ENCODE measurements at places on chromosomes 4 and X.

- DNase-seq: peak; percentile 3
Observed at GRCh38 chr4:22667332-22667940, 25.3 kb upstream of the GBA3 start.

DNA sequence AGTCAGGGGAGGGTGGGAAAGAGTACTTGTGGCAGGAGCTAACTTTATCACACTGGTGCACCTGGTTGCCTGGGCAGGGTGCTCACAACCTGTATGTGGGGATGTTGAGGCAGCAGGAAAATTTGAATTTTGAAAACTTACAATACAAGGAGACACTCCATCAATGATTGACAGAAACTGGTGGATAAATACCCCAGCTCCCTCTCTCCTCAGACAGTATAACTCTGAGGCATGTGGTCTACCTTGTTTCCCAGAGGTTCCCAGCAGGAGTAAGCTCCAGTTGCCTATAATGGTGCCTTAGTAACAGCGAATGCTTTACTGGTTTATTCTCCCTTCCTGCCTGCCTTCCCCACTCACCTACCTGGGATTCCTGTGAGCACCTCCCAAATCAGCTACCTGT is 111.7 kb upstream of the PRPS2 start:
- no peak for DNase-seq

DNA sequence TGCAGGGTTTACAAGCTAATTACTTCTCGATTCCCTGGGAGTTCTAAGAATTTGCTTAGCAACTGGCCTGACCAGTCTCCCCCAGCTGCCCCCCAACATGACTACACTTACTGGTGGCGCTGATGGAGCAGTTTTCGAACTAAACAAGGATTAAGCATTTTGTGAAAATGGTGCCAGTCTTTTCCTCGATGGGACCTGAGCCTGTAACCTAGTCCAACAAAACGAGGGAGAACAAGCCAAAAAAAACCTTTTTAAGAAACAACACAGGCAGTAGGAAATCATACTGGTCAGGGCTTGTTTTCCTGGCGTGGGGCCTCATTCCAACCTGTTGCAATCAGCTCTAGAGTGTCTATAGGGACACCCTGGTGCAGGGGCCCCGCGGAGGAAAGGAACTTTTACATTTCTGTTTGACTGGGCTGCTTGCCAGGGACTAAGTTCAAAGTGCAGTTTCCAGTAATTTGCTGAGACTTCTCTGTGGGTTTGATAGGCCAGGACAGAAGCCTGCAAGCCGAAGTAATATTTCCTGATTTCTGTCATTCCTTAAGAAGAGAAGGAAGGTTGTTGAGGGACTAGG is 158.7 kb downstream of the SPRY1 start:
- peak; percentile 97 for DNase-seq

GRCh38 chrX:102892103-102892502 is 45.0 kb upstream of the RAB40AL start:
- no peak for DNase-seq

- DNase-seq: no peak
Observed at GRCh38 chr4:40055511-40055862, 1.2 kb upstream of the N4BP2 start.

DNA sequence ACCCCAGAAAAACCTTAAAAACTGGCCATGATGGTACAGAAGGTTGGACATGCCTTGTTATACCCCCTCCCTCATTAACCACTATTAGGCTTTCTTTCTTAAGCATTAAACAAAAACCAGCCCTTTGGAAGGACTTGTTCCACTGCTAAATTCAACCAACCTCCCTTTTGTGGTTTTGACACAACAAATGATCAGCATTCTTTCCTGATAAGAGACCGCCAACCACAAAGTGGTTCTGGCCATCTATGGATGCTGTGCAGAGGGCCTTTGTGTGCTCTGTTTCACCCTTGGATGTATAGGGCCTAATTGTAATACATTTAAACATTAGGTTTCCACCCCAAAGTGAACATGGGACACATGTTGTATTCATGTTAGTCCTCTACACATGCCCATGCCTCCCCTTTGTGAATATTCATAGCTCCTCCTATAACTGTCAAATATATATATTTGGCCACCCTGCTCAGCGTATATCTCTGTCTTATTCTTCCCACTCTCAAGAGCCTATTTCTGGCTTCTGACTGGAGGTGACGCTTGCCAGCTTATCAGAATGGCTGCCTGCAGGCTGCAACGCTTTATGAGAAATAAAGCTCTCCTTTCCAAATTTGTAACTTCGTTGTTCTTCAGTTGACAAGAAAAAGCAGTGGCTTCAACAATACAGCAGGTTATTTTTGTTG is 126.6 kb downstream of the NPNT start:
- DNase-seq: peak; percentile 54

DNA sequence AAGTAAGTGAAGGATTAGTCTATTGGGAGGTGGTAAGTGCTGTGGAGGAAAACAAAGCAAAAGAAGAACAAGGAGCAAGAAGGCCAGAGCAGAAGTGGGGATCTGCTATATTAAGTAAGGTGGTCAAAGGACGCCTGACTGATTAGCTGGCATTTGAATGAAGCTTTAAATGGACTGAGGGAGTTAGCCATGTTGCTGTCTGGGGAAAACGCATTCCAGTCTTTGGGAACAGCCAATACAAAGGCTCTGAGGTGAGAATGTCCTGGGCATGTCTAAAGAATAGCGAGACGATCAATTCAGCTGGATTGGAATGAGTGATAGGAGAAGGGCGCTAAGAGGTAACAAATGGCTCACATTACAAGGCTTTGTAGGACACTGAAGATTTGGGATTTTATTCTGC is 48.5 kb upstream of the ATOH1 start:
- no peak for DNase-seq

GRCh38 chr4:74335341-74336021 is 27.2 kb downstream of the EPGN start:
- no peak for DNase-seq

GRCh38 chrX:50003927-50004326 is 81.5 kb downstream of the CLCN5 start:
- no peak for DNase-seq

DNA sequence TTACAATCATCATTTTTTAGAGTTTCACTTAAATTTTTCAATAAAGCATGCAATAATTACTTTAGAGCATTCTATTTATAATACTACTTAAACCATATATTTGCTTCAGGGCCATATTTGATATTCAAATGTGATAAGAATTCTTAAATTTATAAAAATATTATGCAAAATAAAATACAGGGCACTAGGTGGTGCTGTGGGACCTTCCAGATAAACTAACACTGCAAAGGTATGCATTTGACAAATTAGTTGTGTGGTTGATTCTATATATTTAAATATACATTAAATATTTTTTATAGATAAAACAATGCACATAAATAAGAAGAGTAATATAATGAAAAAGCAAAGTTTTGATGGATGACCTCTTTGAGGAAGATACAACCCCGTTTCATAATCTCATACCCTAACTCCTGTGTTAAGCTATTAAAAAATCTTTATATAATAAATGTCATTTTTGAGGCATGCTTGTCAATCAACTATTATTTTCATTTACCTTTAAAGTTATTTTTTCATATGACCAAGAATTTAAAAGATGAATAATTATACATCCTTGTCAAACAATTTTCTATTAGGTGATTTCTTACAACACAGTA is 128.4 kb downstream of the REELD1 start:
- peak; percentile 75 for DNase-seq

DNA sequence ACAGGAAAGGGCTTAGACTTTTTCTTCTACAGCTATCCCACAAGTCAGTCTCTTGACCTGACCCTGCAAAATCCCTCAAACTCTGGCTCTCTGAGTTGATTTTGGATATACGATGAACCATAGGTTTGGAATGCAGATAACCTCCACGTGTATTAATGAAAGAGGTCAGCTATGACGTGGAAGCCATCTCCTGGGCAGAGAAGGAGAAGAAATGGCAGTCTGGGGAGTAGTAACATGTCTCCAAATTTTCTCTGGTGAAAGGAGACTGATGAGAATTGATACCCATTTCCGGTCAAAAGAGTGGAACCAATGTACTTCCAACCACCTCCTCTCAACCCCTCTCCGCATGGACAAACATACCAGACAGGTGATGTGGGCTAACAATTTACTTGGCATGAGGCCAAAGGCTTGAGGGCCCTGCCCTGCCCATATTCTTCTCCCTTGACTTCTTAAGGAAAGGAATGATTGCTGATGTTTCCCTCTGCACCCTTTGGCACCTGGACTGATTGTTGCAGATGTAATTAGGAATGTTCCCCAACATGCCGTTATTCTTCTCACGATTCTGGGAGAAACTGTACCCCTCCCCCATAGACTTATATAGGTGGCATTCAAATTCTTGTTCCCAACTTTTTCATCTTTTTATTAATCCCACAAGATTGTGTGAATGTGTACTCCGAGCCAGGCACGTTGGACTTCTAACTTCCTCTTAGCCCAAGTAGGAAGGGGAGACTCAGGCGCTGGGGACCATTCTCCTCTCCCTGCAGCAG is 580 bp upstream of the PLS3 start:
- DNase-seq: peak; percentile 51

DNA sequence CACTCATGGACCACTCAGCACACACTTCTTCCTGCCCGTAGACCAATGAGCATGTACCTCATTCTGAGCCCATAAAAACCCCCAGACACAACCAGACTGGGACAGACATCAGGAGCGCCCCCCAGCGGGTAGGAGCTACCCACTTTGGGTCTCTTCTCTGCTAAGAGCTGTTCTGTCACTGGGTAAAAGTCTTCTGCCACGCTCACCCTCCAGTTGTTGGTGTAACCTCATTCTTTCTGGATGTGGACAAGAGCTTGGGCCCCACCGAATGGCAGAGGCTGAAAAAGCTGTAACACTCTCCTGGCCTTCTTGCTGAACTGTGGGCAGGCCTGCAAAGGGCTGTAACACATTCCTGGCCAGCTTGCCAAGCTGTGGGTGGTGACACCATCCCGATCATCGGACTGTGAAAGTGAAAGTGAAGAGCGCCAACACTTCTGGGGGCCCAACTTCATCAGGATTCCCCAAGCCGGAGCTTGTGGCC is 137.6 kb downstream of the TECRL start:
- DNase-seq: no peak

DNA sequence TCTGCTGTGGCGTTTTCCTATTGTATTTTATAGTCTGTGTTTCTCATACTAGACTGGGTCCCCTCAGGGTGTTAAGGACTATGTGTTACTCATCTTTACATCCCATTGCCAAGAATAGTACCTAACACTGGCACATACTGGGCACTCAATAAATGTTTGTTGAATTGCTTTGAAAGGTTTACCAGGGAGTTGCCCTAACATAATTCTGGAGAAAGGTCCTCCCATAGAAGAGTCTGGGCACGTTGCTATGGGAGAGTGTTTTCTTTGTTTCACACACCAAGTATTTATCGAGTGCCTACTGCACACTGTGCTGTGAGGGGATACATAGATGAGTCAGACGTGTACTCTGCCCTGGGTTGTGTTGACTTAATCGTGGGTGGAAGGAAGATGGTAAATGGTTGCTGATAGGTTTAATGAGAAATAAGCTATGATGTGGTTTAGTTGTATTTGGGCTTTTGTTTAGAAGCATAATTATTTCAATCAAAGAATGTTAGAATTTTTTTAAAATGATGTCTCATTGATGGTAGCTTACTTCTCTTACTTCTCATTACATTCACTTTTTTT is 42.9 kb downstream of the AFF1 start:
- DNase-seq: peak; percentile 80

DNA sequence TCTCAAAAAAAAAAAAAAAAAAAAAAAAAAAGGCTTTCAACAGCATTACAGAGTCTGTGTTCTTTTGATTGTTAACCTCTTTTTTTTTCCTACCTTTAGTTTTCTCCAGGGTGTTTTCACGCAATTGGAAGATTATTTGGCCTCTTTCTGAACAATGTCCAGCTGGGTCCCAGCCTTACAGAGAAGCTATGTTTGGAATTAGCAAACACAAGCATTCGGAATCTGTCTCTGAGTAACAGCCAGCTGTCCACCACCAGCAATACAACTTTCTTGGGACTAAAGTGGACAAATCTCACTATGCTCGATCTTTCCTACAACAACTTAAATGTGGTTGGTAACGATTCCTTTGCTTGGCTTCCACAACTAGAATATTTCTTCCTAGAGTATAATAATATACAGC is 13.3 kb downstream of the TLR3 start:
- DNase-seq: no peak

GRCh38 chrX:40471965-40472648 is 108.7 kb upstream of the ATP6AP2 start:
- peak; percentile 79 for DNase-seq

- no peak for DNase-seq
Observed at GRCh38 chr4:79014230-79014629, 75.0 kb upstream of the PAQR3 start.

DNA sequence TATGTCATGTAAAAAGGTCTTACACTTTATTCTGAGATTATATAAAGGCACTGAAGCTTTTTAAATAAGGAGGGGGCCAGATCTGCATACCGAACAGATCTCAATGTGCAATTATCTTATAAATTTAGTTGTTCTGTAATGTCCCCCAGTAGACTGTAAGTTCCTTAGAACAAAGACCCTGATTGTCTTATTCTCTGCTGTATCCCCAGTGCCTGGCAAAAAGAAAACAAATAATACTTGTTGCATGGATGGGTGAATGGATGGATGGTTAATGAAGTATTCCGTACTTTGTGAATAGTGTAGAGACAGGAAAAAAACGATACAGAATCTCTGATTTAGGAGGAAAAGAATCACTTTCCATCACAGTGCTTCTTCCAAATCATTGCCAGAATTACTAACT is 141.5 kb downstream of the CHM start:
- no peak for DNase-seq

DNA sequence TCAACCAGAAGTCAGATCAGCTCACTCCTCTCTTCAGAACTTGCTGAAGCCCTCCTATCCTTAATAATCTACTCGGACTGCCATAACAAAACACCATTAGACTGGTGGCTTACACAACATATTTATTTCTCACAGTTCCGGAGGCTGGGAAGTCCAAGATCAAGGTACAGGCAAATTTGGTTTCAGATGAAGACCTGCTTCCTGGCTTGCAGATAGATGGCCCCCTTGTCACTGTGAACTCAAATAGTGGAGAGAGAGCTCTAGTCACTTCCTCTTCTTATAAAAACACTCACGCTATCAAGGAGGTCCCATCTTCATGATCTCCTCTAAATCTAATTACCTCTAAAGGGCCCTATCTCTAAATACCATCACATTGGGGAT is 125.1 kb downstream of the CAMK2D start:
- DNase-seq: no peak

DNA sequence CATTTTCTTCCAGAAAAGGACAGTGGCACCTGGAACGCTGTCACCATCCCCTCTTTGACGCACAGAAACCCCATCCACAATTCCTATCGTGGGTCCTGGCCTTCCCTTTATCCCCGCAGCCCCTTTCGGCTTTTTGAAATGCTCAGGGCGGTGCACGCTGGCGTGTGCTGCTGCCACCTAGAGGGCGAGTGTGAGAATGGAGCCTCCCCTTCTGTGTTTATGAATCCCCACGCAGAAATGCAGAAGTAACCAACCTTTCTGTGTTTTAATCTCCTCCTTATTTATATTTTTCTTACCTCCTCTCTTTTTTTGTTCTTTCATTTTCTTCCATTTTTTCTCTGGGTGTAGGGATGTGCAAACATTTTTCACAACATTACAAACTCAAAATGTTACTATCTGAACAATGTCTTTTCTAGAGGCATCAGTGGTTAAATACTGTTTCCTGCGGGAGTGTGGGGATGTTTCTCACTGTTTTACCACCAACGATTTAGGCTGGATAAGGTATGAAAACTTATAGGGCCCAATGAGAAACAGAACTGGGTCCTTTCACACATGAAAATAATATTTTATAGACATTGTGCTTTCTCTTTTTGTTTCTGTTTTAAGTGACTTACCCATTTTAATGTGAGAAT is 50.0 kb downstream of the TMA16 start:
- peak; percentile 66 for DNase-seq

- DNase-seq: peak; percentile 45
Observed at GRCh38 chr4:73868206-73869129, 725 bp upstream of the CXCL1 start.
